ENCODE measurements at places on chromosomes 4 and X. TPM values are rescaled to one million over a fixed set of nuclear protein-coding genes. Genes with fewer than 3 reads are reported as not detected.

Gene SLC38A5
- 3.0 TPM for total RNA-seq

- H3K4me3 ChIP-seq = no peak overlapping the region
- H3K27me3 ChIP-seq = no peaks in the 10 kb centered on the region
- H3K4me1 ChIP-seq = no peaks in the 10 kb centered on the region
Measured at GRCh38 chr4:124437853-124438495, 274.6 kb downstream of the ANKRD50 start.

Gene MGAT4D
- 3.2 TPM for total RNA-seq

- H3K36me3 ChIP-seq = no peaks in the 10 kb centered on the region
- H3K27me3 ChIP-seq = no peaks in the 10 kb centered on the region
- peak within 1 kb of the TSS; percentile 28 for H3K27ac ChIP-seq
- no peaks in the 10 kb centered on the region for H3K4me1 ChIP-seq
- peak; percentile 54 for DNase-seq
- H3K4me3 ChIP-seq = peak within 1 kb of the TSS; percentile 5
Measured at GRCh38 chr4:86359944-86360478, at the start of gene MAPK10. MAPK10 (minus strand) TSS chr4:86360053.

DNA sequence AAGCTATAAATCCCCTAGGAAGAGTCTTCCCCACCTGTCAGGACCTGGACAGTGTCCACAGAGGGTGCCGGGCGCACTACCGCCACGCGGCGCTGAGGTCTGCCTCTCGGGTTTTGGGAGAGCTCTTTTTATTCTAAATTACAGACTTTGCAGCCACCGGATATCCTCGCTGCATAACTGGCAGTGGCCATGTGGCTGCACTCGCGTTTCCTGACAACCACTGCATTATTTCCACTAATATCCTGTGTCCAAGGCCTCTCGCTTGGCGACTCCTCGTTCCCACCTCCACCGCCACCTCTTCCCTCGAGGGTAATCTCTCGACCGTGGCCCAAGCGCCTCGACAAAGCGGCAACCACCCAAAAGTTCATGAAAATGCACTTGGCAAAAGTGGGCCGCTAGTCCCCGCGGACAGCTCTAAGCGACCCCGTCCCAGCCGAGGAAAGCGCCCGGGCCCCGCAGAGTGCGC is 512 bp upstream of the TMEM131L start:
- no peaks in the 10 kb centered on the region for H3K27me3 ChIP-seq
- H3K27ac ChIP-seq = peak overlapping the region; percentile 64
- H3K36me3 ChIP-seq = no peaks in the 10 kb centered on the region
- H3K4me1 ChIP-seq = no peaks in the 10 kb centered on the region
- H3K4me3 ChIP-seq = peak overlapping the region; percentile 81
- peak; percentile 21 for DNase-seq

GRCh38 chr4:106010761-106011160 is 115.5 kb downstream of the NPNT start:
- H3K4me1 ChIP-seq = no peaks in the 10 kb centered on the region
- H3K27me3 ChIP-seq = no peaks in the 10 kb centered on the region
- H3K4me3 ChIP-seq = no peak overlapping the region
- H3K36me3 ChIP-seq = no peaks in the 10 kb centered on the region
- no peak for DNase-seq
- no peak overlapping the region for H3K27ac ChIP-seq

DNA sequence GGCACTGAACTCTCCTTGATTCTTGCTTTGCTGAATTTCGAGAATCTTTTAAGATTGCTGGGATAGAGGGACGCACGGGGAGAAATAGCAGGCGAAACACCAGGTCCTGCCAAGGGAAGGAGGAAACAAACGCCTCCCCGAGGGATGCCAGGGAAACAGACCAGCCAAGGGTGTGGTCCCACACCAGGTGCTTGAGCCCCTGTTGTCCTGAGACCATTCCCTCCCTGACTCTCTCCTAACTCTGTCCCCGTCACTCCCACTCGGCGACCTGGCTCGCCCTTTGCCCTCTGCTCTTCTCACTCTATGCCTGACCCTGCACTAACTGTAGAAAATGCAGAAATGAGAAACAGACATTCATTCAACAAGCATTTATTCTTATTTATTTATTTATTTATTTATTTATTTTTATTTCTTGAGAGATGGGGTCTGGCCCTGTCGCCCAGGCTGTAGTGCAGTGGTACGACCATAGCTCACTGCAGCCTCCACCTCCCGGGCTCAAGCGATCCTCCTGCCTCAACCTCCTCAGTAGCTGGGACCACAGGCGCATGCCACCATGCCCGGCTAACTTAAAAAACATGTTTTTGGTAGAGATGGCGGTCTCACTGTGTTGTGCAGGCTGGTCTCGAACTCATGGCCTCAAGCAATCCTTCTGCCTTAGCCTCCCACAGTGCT is 16.2 kb downstream of the CTAG1B start:
- no peaks in the 10 kb centered on the region for H3K4me1 ChIP-seq
- H3K4me3 ChIP-seq = no peak overlapping the region
- H3K27me3 ChIP-seq = no peaks in the 10 kb centered on the region
- H3K27ac ChIP-seq = no peak overlapping the region
- no peaks in the 10 kb centered on the region for H3K36me3 ChIP-seq
- no peak for DNase-seq

GRCh38 chr4:77156912-77157858 is at the start of gene CCNG2:
CCNG2 (plus strand) TSS chr4:77157207; CDS start chr4:77158533, 1,326 bp downstream.
- no peaks in the 10 kb centered on the region for H3K4me1 ChIP-seq
- peak; percentile 90 for DNase-seq
- H3K27ac ChIP-seq = peak within 1 kb of the TSS; percentile 96
- no peaks in the 10 kb centered on the region for H3K27me3 ChIP-seq
- peaks cover 4% of the 10 kb centered on the region for H3K36me3 ChIP-seq

GRCh38 chr4:158915683-158916241 is 146.9 kb downstream of the FNIP2 start:
- no peak for DNase-seq
- no peaks in the 10 kb centered on the region for H3K4me1 ChIP-seq
- H3K4me3 ChIP-seq = no peak overlapping the region
- H3K27me3 ChIP-seq = no peaks in the 10 kb centered on the region
- H3K36me3 ChIP-seq = no peaks in the 10 kb centered on the region
- no peak overlapping the region for H3K27ac ChIP-seq

GRCh38 chrX:49184294-49185281 is 1.6 kb downstream of the PRICKLE3 start:
- H3K27ac ChIP-seq = peak overlapping the region; percentile 80
- H3K36me3 ChIP-seq = no peaks in the 10 kb centered on the region
- peak; percentile 90 for DNase-seq

- no peak overlapping the region for H3K27ac ChIP-seq
- no peaks in the 10 kb centered on the region for H3K27me3 ChIP-seq
- no peak for DNase-seq
Measured at GRCh38 chrX:78066110-78066509, 37.9 kb upstream of the PGK1 start.

DNA sequence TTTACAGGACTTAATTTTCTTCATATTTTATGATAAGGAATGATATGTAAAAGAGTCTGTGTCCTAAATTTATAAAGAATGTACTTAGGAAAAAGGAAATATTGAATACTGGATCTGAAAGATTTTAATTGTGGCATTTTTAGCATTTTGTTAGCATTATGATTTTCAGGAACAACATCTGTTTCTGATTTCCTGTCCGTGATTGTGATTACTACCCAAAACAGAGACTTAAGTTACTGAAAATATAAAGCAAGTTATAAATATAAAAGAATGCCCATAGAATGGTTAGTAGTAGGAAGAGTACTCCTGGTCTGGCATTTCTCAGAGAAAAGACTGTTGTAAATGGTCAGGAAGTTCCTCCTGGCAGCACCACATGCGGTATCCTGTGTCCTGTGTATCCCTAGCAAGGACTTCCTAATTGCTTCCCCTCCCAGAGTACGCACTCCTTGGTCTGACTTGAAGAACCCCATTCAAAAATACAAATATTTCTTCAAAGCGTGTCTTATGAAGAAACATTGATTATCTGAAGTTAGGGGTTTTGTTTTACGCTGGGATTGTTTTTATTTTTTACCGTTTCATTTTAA is 88.9 kb downstream of the RS1 start:
- no peak overlapping the region for H3K4me3 ChIP-seq
- no peaks in the 10 kb centered on the region for H3K4me1 ChIP-seq
- H3K27ac ChIP-seq = no peak overlapping the region
- DNase-seq = no peak

DNA sequence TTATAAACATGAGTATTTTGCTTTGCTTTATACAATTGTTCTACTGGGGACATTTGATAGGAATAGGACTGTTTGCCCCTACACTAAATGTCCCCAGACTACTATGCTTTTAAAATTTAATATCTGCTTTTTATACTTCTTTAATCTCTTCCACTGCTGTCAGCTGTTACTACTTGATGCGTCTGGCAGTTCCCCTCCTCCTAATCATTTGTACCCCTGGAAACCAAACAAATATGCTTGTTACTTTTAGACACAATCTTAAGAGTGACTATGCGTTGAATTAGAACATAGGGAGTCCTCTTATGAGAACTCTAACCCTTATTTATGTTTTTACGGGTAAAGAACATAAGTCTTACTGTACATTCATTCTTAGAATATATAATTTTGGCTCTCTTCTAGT is 145.7 kb downstream of the EDA start:
- no peak overlapping the region for H3K27ac ChIP-seq
- H3K4me1 ChIP-seq = no peaks in the 10 kb centered on the region
- DNase-seq = no peak
- H3K27me3 ChIP-seq = no peaks in the 10 kb centered on the region

Gene GABRG1
- not detected for total RNA-seq

Gene ANK2
- total RNA-seq = 3.5 TPM

Measured in prostate gland (tissue), 2 donors.